Activated T-cell treated with anti-CD3 and anti-CD28 coated beads, Interleukin-2, amount 50 U/mL, for 4 hours (primary cell): ENCODE measurements at places on chromosomes 2 and 18.

- DNase-seq = no peak
Measured at GRCh38 chr18:11155034-11155759, 5.8 kb upstream of the PIEZO2 start.

- DNase-seq = no peak
Measured at GRCh38 chr2:168097431-168097830, 150.0 kb downstream of the STK39 start.

DNA sequence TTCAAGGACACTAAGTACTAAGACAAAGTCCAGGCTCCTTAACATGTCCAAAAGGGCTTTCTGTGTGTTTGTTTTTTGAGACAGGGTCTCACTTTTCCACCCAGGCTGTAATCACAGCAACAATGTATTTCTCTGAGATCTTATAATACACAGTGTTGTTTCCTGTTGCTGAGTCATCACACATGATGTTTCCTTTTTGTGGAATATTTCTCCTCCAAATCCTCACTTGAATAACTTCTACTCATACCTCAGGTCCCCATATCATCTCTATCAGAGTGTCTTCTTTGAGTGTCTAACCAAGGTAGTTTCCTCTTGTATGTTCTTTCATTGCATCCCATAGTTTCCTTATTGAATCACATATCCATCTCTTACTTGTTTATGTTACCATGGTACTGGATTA is 632.0 kb upstream of the PIK3C3 start:
- no peak for DNase-seq

- DNase-seq = no peak
Measured at GRCh38 chr2:178848335-178848734, 41.1 kb upstream of the TTN start.

DNA sequence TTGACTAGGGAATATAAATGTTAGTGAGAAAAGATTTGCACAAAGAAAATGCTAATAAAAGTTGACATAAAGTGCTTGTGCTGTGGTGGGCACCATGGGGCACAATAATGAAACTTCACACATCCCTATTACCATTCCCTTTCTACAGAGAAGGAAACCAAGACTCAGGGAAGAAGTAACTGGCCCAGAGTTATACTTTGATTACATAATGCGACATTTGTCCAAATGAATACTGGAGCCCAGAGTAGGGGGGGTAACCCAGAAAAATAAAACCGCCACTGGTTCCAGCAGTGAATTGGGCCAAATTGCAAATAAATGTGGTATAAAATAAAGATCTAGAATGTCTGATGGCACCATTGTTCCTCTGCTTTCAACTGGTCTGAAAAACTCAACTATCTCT is 106.1 kb upstream of the PPP1CB start:
- no peak for DNase-seq

GRCh38 chr18:77208964-77209363 is 40.7 kb upstream of the GALR1 start:
- no peak for DNase-seq

DNA sequence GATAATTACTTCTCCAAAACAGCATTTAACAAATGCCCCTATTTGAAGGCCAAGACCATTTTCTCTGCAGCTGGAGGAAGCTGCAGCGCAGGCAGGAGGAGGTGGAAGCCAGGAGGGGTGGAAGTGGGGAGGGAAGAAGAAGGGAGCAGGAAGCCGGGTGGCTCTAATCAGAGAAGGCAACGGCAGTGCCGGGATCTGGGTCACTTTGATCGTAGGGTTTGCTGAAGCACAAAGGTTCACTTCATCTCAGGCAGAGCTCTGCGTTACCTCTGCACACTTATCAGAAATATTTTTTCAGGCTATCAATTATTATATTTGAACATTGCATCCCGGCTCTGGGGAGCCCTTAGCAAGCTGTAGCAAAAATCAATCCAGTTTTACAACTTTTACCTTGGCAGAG is 315.8 kb upstream of the POU3F3 start:
- DNase-seq = no peak

- DNase-seq = no peak
Measured at GRCh38 chr2:201135386-201135785, 19.4 kb downstream of the CFLAR start.

DNA sequence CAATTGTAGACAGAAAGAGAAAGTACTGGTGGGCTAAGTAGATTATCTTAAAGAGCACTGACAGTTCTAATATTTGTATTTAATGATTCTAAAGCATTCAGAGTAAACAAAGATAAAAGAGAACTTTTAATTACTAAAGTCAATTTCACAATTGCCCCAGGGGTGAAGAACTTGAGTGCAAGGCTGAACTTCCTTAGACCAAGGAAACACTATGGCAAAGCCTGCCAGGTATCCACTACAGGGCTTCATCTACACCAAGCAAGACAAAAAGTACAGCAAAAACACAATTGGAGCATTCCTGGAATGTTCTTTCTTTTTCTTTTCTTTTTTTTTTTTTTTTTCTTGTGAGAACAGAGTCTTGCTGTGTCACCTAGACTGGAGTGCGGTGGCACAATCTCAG is 46.9 kb upstream of the NDUFV2 start:
- no peak for DNase-seq

DNA sequence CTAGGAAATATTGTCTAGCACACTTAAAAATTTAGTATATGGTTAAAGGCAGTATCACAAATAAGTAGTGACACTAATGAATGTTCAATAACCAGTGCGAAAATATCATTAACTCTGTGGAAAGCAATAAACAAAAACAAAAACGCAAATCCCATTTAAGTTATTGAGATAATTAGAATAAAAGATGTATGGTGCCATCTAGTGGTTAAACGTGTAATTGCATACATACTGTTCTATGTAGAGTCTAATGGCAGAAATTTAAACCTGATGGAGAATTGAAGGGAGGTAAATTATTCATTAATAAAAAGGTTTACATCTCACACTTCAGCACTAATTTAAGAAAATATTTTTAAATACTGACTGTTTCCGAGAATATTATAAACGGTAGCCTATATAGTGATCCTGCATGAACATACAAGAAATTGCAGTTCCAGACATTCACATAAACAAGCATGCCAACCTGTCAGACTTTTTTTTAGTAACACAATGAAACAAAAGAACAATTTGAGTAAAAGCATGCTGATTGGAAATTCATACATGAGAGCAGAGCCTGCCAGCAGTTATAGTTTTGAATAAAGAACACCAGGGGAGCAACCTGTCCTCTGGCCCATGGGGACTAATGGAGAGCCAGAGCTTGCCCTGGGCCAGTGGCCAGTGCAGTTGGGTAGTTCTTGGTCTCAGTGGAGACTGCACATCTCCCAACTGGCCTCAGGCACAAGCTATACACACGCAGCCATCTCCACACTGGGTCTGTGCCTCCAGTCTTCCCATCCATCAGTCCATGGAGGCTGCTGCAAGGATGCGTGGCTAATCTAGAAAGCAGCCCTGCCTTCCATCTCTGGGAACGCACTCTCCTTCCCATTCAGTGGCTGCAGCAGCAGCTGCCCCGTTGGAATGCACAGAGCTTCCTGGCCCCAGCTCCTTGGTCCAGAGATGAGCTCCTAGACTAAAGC is 28.0 kb downstream of the GCG start:
- DNase-seq = no peak

DNA sequence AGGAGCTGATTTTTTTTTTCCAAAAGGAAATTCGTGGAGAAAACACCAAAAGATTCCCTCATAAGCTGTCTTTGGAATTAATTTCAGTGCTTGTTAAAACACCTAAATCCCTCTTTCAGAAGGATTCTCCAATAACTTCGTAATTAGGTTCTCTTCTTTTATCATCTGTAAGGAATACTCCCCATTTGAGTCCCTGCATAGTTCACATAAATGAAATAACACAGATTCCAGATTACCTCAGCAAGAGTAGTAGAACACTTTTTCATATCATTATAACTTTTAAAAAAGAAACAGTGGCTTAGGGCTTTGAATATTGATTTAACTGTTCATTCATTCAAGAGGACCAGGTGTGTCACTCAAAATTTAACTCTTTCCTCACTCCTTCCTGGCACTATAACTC is 55.5 kb downstream of the ARHGAP28 start:
- DNase-seq = no peak

GRCh38 chr2:195646424-195646823 is 10.6 kb upstream of the SLC39A10 start:
- DNase-seq = no peak

DNA sequence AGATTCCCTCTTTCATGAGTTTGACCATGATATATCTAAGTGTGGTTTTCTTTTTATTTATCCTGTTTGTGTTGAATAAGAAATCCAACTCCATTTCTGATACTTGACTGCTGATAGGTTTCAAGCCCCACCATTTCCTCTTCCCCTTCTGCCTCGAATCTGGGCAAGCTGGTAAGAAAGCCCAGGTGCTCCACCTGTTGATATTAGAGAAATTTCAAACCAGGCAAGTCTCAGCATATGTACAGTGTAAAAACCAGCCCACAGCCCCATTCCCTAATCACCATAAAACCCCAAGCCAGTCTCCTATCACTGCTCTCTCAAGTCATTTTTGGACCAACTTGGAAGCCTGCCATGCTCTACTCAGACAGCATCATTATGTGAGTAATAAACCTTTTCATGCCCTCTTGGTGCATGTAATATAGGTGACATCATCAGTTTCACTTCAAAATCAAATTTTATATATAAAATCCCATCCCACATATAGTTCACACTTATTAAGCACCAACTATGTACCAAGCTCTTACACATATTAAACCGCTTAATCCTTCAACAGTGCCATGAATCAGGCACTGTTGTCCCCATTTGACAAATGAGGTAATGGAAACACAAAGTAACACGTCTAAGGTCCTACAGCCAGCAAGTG is 46.6 kb downstream of the SMAD2 start:
- no peak for DNase-seq

GRCh38 chr18:41771973-41772372 is 183.1 kb upstream of the PIK3C3 start:
- no peak for DNase-seq

DNA sequence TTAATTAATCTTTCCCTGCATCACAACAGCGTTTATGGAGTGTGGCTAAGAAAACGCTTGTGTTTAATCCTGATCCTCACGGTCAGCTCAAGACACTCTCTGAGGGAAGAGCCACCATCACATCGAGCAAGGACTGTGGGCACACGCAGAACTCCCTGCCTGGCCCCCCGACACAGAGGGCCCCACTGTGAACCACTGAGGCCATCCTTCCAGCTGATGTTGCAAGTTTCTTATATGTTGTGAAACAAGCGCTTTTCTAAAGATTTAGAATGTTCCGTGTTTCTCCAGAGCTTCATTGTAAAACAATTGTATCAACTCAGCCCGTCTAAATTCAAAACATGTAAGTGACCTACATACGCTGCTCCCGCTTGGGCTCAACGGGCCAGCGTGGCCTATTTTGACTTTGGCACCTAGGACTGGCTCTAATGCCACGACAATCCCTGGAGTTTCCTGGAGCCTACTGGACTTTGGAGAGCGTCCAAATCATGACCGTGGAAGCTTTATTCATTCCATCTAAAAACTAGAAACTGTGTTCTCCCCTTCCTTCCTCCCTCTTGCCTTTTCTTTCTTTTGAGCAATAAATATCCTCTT is 34.9 kb downstream of the SERPINE2 start:
- DNase-seq = no peak

- DNase-seq = no peak
Measured at GRCh38 chr2:236932831-236933361, 152.8 kb upstream of the COPS8 start.

- DNase-seq = no peak
Measured at GRCh38 chr2:211898702-211899101, 639.9 kb downstream of the ERBB4 start.

- DNase-seq = no peak
Measured at GRCh38 chr2:240833724-240834285, 13.8 kb upstream of the KIF1A start.

GRCh38 chr2:224904381-224904780 is 137.9 kb downstream of the DOCK10 start:
- DNase-seq = no peak

DNA sequence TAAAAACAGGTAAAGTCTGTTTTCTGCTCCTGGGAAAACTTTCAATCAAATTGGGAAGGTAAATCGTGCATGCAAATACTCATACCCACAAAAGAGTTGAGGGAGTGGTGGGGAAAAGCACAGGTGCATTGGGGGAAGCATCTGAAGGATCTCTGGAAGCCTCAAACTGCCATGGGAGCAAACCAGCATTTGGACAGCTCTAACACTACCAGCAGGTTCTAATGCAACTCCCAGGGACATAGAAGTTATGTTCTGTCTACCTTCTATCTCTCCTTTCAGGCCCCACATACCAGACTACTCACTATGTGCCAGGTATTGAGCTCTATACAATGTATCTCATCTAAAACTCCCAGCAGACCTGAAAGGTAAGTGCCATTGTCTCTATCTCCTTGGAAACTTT is 933.7 kb downstream of the NRXN1 start:
- no peak for DNase-seq

DNA sequence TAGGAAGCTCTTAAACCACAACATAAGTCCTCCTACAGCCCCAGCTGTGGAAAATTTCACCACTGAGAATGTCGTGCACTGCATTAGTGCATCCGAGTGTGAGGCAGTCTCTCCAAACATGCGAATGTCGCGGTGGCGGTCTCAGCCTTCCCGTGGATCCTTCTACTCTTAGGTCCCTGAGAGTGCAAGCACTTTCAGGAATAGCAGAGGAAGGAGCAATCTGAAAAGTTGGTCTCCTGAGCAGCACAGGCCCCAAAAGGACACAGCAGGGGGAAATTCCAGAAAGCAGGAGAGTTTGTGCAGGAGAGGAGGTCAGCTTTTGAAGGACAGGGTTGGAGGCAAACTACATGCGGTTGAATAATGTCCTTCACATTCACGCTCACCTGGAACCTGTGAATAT is 440.5 kb upstream of the SMIM21 start:
- DNase-seq = no peak

- no peak for DNase-seq
Measured at GRCh38 chr18:13175754-13176210, 42.8 kb upstream of the LDLRAD4 start.
